ENCODE measurements at places on chromosomes 7 and 10.

DNA sequence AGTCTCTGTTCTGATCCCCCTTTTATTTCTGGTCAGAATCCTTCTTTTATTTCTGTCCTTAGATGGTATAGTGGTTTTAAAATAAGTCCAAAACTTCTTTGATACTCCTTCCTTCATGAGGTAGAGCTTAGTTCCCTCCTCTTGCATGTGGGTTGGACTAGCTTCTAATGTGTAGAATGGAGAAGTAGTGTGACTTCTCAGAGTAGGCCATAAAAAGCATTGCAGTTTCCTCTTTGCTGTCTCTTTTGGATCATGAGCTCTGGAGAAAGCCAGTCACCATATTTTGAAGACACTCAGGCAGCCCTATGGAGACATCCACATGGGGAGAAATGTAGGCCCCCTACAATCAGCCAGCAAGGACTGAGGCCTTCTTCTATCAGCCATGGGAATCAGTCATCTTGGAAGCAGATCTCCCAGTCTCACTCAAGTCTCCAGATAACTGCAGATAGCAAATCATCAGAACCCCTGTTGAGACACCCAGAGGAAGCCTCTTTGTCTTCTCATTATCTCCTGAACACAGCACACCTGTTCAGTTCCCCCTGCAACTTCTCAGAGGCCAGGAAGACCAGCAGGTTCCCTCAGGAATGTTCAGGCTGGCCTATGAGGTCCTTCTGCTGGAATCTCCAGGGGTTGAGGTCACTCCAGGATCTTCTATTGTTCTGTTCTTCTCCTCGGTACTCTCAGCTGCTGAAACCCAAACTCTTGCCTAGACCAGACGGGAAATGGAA is 511.9 kb upstream of the ZMIZ1 start:
- DNase-seq, result no peak

DNA sequence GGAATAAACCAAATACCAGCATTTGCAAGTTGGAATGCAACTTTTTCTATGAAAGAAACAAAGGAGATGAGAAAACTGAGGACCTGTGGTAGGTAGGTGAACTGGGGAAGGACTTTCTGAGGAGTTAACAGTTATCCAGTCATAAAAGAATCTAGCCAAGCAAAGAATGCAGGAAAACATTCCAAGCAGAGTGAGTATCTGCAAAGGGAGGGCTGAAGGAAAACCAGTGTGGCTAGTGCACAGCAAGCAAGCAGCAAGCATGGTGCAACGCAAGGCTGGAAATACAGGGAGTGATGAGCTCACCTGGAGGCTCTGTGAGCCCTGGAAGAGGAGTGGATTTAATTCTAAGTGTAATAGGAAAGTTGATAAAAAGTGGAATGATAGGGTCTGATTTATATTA is 44.0 kb downstream of the RTKN2 start:
- no peak for DNase-seq

DNA sequence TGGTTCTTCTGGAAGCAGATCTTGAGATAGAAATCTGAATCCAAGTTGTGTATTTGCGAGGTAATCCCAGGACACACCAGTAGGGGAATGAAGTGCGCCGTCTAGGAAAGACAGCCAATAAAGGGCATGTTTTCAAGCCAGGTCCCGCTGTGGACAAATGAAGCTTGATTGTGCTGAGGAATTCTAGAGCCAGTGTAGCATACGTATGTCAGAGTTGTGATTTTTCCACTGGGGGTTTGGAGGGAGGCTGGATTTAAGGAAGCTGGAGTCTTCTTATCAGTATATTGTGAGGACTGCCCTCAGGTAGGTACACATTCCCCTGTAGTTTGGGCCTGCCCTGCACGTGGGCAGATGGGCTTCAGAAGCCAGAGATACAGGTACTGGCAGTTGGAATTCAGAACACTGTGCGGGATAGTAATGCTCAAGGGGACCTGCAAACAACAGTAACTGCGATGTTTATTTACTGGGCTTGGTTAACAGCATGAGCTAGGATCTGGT is 50.9 kb downstream of the GALNT11 start:
- DNase-seq, result peak; percentile 22

DNA sequence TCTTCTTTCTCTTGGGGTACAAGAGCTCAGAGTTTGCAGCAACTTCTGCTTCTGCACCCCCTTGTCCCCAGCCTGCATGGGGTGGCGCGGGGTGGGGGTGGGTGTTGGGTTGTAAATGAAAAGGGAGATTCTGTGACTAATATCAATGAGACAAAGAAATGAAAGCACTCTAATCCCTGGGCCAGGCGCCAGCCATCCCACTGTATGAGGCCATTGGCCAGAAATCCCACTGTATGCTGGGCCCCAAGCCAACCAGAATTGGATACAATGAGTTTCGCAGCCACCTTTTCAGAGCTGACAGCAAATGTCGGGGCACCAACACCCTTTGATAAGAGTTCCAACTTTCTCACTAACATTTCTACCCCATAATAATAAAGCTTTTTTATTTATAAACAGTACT is 10.9 kb upstream of the PTN start:
- DNase-seq, result no peak

- DNase-seq, result peak; percentile 60
Observed at GRCh38 chr10:3068201-3068967, 1.0 kb downstream of the PFKP start.

- DNase-seq, result peak; percentile 66
Observed at GRCh38 chr7:12524794-12525386, 45.6 kb upstream of the SCIN start.

GRCh38 chr7:65962033-65962432 is 20.0 kb downstream of the GUSB start:
- no peak for DNase-seq

- DNase-seq, result no peak
Observed at GRCh38 chr7:11120068-11120664, 146.5 kb downstream of the PHF14 start.

GRCh38 chr10:71443676-71444075 is 47.0 kb downstream of the CDH23 start:
- DNase-seq, result peak; percentile 2

DNA sequence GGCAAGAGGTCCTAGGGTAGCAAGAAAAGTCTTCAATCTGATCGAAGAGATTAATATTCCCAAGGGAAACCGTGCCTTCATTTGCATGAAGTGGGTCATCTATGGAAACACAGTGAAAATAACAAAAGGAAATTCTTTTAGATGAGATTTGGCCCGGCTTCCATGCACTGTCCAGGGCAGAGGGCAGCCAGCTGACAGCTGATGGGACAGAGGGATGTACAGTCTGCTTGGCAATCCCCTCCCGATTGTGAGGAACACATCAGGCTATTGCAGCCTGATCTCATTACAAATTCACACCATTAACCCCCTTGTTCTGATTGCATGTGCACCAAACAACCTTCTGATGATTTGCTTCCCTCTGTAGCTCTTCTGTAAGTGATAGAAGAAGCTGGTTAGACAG is 105.3 kb downstream of the FRMD4A start:
- DNase-seq, result no peak

DNA sequence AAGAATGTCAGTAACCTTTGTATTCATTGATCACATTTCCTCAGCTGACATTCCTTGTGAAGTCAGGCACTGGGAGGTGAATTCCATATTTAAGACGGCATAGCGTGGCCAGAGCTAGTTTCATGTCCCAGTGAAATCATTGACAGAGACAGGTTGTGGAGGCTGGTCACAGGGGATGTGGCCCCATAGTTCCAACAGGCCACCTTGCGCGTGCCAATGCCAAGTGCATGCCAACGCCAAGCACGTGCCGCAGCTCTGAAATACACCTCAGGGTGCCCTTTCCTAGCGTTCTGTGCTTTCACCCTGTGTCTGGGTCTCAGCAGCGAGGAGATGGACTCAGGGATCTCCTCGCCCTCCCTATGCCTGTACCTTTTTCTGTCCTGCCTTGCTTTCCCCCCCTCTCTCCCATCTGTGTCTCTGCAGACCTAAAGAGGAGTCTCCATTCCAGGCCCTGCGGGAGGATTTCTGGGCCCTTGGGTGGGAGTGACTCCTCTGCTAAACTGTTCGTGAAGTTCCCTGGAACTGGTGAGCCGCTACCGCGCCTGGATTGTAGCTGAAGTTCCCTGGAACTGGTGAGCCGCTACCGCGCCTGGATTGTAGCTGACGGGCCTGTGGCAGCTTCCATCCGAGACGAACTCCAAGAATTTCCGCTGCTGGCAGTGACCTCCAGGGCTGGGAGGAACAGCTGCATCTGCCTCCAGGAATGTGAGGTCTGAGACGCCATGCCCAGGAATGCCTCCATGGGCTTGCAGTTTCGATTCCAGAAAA is 19.7 kb downstream of the AQP1 start:
- DNase-seq, result no peak

DNA sequence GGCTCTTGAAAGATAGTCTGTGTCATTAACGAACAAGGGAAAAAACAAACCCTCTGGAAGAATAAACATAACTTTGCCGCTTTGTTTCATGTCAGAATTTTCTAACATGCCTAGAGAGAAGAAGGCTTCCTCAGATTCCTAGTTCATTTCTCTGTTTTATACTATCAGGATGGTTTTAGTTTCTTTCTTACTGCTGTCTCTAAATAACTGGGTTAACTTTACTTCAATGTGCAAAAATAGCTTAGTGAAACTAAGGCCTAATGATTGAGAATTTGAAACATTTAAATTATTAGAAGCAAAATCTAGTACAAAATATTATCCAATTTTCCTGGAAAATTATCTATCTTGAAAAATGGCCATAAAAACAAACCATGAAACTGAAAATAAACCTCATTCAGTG is 72.1 kb upstream of the OGDHL start:
- DNase-seq, result no peak

- DNase-seq, result no peak
Observed at GRCh38 chr10:105855791-105856190, 1214.7 kb downstream of the SORCS3 start.

DNA sequence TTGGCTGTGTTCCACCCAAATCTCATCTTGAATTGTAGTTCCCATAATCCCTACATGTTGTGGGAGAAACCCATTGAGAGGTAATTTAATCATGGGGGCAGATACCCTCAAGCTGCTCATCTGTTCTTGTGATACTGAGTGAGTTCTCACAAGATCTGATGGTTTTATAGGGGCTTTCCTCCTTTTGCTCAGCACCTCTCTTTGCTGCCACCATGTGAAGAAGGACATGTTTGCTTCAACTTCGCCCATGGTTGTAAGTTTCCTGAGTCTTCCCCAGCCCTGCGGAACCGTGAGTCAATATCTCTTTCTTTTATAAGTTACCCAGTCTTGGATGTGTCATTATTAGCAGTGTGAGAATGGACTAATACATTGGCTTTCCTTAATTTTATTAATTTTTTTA is 527.8 kb downstream of the MDFIC start:
- no peak for DNase-seq

DNA sequence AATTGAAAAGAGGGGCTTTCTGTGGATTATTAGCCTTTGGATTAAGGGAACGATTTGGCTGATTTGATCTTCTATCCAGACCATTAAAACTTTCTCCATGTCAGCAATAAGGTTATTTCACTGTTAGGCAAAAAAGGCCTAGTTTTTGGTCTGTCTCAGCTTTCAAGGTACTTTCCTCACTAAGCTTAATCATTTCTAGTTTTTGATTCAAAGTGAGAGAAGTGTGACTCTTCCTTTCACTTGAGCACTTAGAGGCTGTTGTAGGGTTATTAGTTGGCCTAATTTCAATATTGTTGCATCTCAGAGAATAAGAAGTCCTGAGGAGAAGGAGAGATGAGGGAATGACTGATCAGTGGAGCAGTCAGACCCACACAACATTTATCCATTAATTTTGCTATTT is 596.0 kb upstream of the TPK1 start:
- DNase-seq, result no peak

DNA sequence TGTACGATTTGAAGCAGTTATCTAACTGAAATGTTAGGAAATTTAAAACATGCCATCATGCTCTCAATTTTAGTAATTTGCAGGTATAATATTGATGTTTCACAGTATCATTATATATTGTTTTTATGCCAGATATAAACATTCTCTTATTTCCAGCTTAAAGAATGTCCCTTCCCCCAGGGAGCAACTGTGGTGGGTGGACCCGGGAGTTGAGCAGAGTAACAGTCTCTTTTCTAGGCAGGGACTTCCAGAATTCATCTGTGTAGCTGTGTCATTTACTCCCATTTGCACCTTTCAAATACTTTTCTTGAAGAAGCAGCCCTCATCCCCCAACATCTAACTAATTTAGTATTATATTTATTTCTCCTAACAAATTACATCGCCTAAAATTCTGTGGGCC is 9.6 kb downstream of the INPP5F start:
- DNase-seq, result no peak

GRCh38 chr10:31605861-31606525 is 287.0 kb downstream of the ZEB1 start:
- DNase-seq, result no peak

GRCh38 chr10:119801998-119802538 is 70.6 kb downstream of the MCMBP start:
- DNase-seq, result no peak

GRCh38 chr7:81664304-81664703 is 105.5 kb downstream of the HGF start:
- no peak for DNase-seq

DNA sequence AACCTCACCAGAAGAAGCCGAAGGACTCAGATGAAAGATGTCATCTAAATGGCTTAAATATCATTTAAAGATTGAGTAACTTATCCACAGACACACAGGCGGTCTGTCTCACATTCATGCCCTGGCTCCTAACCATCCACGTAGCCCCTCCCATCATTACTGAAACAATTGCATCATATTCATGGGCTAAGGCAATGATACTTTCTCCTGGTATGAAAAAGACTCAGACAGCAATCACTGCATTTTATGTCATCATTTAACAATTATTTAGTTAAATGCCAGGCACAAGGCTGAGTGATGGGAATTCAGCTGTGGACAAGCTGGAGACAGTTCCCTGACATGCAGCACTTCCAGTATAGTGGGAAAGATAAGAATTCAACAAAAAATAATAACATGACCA is 11.2 kb upstream of the TECTB start:
- DNase-seq, result no peak

DNA sequence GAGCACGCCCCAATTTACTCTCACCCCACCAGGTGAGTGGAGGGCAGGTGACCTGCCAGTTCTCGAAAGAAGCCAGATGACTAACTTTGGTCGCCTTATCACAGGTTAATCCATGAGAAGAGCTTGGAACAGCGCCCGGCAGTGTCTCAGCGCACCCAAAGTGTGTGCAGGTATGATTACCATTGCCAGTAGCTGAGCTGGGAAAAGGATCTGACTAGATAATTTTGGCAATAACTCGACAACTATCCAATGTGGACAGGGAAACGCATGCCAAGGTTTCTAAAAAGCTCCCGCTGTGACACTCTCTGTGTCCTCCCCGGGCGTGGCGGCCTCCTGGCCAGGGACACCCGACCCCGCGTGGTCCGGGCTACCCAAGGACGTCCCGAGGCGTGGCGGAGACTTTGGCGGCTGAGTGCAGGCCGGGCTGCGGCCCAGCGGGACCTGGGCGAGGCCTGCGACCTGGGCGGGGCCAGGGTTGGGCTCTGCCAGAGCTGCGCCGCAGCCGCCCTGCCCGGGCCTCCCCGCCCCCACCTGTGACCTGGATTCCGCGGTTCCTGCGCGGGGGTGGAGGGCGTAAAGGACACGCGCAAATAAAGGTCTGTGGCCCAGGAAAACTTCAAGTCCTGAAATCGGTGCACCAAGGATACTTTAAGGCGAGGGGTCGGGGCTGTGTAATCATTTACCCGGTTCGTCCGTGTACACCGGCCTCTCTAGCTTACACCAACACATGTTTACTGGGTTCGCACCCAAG is 13.7 kb upstream of the WAPL start:
- DNase-seq, result no peak

GRCh38 chr10:60870416-60870728 is 73.6 kb downstream of the RHOBTB1 start:
- DNase-seq, result no peak

Data from NCI-H1417 (cell line).